ENCODE measurements at places on chromosomes 11 and 22.

GRCh38 chr11:119622454-119623143 is 106.4 kb downstream of the NECTIN1 start:
- H3K4me3 ChIP-seq, result no peak overlapping the region
- H3K4me1 ChIP-seq, result peaks cover 3% of the 10 kb centered on the region
- H3K27me3 ChIP-seq, result peaks cover 5% of the 10 kb centered on the region
- H3K36me3 ChIP-seq, result no peaks in the 10 kb centered on the region

- no peak for DNase-seq
- H3K36me3 ChIP-seq, result no peaks in the 10 kb centered on the region
- H3K27ac ChIP-seq, result peak overlapping the region; percentile 64
- H3K4me1 ChIP-seq, result peaks cover 44% of the 10 kb centered on the region
- H3K27me3 ChIP-seq, result no peaks in the 10 kb centered on the region
Observed at GRCh38 chr22:28029201-28029948, 110.3 kb upstream of the PITPNB start.

DNA sequence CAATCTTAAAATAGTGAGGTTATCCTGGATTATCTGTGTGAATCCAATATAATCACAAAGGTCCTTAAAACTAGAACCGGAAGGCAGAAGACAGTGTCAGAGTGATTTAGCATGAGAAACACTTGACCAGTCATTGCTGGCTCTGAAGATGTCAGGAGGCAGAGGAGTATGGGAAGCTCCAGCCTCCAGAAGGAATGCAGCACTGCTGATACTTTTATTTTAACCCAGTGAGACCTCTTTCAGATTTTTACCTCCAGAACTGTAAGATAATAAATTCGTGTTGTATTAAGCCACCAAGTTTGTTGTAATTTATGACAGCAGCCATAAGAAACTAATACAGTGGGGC is 134.4 kb upstream of the ZC3H12C start:
- DNase-seq, result no peak
- H3K27me3 ChIP-seq, result no peaks in the 10 kb centered on the region
- no peaks in the 10 kb centered on the region for H3K4me1 ChIP-seq
- H3K4me3 ChIP-seq, result no peak overlapping the region

- H3K27me3 ChIP-seq, result no peaks in the 10 kb centered on the region
- H3K4me1 ChIP-seq, result no peaks in the 10 kb centered on the region
- H3K27ac ChIP-seq, result no peak overlapping the region
- H3K36me3 ChIP-seq, result no peaks in the 10 kb centered on the region
Observed at GRCh38 chr11:22244986-22245592, 52.2 kb downstream of the ANO5 start.

DNA sequence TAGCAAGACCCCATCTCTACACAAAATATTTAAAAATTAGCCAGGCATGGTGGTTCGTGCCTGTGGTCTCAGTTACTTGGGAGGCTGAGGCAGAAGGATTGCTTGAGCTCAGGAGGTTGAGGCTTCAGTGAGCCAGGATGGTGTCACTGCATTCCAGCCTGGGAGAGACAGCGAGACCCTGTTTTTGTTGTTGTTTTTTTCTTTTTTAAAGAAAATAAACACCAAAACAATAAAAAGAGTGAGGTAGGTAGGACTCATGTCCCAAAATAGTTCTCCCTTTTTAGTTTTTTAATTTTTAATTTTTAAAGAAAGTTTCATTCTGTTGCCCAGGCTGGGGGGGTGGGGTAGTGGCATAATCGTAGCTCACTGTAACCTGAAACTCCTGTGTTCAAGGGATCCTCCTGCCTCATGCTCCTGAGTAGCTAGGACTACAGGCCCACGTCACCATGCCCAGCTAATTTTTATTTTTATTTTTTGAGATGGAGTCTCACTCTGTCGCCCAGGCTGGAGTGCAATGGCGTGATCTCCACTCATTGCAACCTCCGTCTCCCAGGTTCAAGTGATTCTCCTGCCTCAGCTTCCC is 25.5 kb upstream of the MALAT1 start:
- no peaks in the 10 kb centered on the region for H3K36me3 ChIP-seq
- no peak overlapping the region for H3K4me3 ChIP-seq
- peaks cover 36% of the 10 kb centered on the region for H3K4me1 ChIP-seq
- no peak for DNase-seq
- H3K27ac ChIP-seq, result no peak overlapping the region

- no peak for DNase-seq
- H3K4me3 ChIP-seq, result no peak overlapping the region
Observed at GRCh38 chr11:48114740-48115139, 101.9 kb upstream of the OR4B1 start.

DNA sequence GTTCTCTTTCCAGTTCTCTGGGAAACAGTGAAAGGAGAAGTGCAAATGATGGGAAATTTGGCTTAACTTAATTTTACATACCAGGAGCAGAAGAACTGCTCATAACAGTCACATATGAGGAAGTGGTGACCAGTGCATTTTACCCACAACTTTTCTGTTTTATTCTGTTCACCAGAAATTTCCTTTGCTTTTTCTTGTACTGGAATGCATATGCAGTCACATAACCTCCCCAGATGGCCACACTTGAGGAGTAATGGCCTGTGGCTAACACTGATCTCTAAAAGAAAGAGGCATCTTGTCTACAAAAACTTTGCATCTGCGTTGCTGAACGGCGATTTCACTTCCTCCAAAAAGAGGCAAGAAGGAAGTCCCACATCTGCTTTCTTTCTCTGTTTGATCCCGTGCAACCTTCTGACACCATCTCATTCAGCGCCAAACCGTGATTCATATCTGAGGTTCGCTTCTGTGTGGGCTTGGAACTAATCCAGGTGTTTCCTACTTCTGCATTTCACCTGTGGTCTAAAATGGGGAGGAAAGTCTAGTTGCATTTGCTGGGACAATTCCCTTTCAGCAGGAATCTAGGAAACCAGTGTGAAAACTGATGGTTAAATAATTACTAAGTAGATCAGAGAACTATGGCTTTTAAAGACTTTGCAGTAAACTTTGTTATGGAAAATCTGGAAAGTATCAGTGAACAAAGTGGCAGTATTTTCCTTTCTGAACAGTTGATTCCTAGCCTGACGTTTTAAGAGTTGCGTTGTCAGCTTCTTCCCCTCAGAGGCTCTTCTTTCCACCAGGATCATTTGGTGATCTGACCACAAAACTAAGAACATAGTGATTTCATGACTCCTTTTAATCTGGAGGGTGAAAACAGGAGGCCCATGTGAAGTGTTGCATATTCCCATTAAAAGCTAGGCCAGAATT is 4.2 kb upstream of the MPEG1 start:
- no peak overlapping the region for H3K4me3 ChIP-seq
- no peaks in the 10 kb centered on the region for H3K4me1 ChIP-seq
- H3K27ac ChIP-seq, result no peak overlapping the region
- H3K27me3 ChIP-seq, result no peaks in the 10 kb centered on the region
- no peak for DNase-seq

DNA sequence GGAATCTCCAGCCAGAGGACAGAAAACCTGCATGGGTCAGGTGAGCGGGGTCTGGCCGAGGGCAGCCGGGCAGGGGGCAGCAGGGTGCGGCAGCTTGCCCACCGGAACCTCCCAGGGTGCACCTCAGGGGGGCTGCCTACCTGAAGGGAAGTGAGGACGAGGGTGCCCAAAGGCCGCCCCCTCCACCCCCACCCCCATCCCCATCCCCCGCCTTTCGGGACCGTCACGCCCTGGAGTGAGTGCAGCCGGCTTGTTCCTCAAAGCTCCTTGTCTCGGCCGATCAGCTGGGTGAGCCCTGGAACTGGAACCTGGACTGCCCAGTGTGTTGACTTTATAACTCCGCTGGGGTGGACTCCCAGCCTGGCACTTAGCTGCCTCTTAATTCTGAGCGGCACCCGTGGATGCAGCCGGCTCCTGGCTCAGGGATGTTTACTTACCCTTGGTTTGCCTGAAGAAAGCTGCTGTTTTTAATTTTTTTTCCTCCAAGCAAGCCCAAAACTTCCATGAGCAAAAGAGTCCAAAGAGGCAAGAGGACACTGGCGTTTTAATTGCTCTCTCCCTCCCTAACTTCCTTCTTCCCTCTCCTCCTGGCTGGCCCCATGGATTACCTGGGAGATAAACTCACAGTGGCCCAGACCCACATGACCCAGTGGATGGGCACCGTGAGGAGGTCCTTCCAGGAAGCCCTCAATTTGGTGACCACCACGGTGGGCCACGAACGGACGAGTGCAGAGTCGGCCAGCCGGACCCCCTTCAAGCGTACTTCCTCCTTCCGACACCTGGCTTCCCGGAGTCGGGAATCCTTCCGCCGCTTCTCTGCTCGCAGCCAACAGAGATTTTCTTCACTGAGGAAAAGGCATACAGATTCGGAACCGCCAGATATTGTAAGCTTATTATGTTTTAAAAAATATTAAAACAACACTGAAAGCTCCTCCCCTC is 87.8 kb upstream of the CRYBB3 start:
- no peaks in the 10 kb centered on the region for H3K36me3 ChIP-seq
- peak overlapping the region; percentile 43 for H3K4me3 ChIP-seq
- H3K27me3 ChIP-seq, result peaks cover 49% of the 10 kb centered on the region
- no peak overlapping the region for H3K27ac ChIP-seq
- H3K4me1 ChIP-seq, result peaks cover 21% of the 10 kb centered on the region

- H3K4me1 ChIP-seq, result no peaks in the 10 kb centered on the region
- no peak overlapping the region for H3K4me3 ChIP-seq
- no peaks in the 10 kb centered on the region for H3K36me3 ChIP-seq
- no peak overlapping the region for H3K27ac ChIP-seq
Observed at GRCh38 chr11:120222916-120223315, 12.1 kb downstream of the OAF start.

DNA sequence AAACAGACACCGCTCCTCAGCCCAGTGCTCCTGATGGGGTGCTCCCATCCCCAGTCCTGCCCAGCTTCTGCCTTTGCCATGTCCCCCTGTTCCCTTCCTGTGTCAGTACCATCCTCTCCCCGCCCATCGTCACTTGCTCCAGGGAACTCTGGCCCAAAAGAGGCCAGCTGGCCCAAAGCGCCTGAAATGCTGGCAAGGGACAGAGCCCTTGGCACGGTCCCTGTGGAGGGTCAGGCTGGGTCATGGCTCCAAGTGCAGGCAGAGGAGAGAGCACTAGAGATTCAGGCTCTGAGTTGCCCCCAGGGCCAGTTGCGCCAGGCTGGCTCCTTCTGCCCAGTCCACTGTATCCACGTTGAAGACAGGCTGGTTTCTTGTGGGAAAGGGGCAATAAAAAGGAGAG is 8.4 kb upstream of the HDHD5 start:
- peaks cover 6% of the 10 kb centered on the region for H3K27me3 ChIP-seq
- no peak overlapping the region for H3K4me3 ChIP-seq
- DNase-seq, result no peak

DNA sequence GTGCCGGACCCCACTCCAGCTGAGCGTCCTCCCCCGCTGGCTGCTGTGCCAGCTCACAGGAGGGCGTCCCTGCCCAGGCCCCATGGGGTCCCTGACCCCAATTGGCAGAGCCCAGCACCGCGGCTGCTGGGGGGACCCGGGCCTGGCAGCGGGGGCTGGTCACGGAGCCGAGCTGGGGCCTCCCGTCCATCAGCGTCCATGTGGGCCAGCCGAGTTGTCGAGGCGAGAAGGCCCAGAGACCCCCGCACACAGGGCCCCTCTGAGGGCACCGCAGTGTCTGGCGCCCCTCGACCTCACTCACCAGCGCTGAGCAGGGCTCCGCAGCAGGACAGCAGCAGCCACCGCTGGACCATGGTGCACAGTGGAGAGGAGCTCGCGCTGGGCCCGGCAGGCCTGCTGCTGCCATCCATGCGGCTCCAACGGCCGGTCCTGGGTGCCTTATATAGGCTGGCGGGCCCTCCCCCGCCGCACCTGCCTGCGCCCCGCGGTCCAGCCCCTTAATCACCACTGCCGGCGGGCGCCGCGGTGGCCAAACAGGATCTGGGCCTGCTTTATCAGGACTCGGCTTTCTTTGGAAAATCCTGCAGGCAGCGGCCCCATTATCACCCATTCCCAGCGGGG is at the start of gene MUC6:
Gene MUC6, minus strand, starts transcription at position 416 of the 621 bp plus-strand sequence. Its CDS starts 63 bp downstream, at position 353.
- H3K4me1 ChIP-seq, result no peaks in the 10 kb centered on the region
- DNase-seq, result no peak
- H3K27me3 ChIP-seq, result no peaks in the 10 kb centered on the region

GRCh38 chr22:50202130-50202666 is 1.4 kb downstream of the SELENOO start:
- peaks cover 16% of the 10 kb centered on the region for H3K4me1 ChIP-seq
- peaks cover 40% of the 10 kb centered on the region for H3K36me3 ChIP-seq
- no peak for DNase-seq
- H3K27ac ChIP-seq, result no peak overlapping the region
- peak overlapping the region; percentile 52 for H3K4me3 ChIP-seq

DNA sequence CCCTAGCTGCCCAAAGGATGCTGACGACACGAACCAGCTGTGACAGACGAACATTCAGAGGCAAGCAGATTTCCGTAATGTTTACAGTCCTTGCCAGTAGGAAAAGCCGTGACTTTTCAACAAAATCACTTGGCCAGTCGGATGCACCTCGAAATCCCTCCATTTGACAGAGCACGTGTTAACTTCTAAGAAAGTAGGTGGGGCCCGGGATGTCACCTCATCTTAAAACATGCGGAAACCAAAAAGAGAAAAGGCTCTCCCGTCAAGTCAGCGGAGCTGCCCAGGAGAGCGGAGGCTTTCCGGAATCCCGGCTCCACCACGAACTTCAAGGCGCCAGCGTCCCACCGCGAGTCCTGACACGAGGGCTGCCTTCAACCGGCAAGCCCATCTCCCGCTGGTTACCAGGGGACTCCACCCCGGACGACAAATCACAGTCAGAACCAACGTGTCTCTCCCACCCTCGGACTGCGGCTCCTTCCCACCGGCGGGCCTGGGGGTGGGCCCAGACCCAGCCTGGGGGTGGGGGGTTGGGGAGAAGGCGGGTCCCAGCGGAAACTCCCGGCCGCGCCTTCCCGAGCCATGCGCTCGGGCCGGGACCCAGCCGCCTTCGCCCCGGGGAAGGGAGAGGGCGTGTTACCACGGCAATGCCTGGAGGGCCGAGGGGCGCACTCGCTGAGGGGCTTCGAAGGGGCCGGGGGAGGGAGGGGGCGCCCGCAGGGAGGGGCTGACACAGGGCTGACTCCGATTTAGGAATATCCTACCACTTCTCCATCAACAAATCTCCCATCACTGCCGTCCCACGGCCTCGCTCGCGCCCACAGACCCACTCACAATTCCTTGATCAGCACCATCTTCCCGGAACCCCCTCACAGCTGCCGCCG is 475 bp downstream of the PITPNB start:
- H3K4me3 ChIP-seq, result peak overlapping the region; percentile 70
- H3K27ac ChIP-seq, result peak overlapping the region; percentile 96
- no peaks in the 10 kb centered on the region for H3K27me3 ChIP-seq
- peak; percentile 67 for DNase-seq
- H3K4me1 ChIP-seq, result peaks cover 11% of the 10 kb centered on the region

- H3K36me3 ChIP-seq, result no peaks in the 10 kb centered on the region
- no peak for DNase-seq
- no peak within 1 kb of the TSS for H3K4me3 ChIP-seq
- H3K27ac ChIP-seq, result no peak within 1 kb of the TSS
- peaks cover 7% of the 10 kb centered on the region for H3K27me3 ChIP-seq
- H3K4me1 ChIP-seq, result no peaks in the 10 kb centered on the region
Observed at GRCh38 chr22:31139866-31140716, at the start of gene PLA2G3. PLA2G3 (minus strand) TSS chr22:31140508; CDS start chr22:31140354, 154 bp downstream.
